Stimulated activated CD8-positive, alpha-beta memory T cell treated with anti-CD3 and anti-CD28 coated beads, Interleukin-4, amount 100 ng/mL, for 4 hours (primary cell): ENCODE measurements at places on chromosomes 13 and 19.

- no peak for DNase-seq
Observed at GRCh38 chr13:114045113-114045735, 71.3 kb upstream of the C13orf46 start.

DNA sequence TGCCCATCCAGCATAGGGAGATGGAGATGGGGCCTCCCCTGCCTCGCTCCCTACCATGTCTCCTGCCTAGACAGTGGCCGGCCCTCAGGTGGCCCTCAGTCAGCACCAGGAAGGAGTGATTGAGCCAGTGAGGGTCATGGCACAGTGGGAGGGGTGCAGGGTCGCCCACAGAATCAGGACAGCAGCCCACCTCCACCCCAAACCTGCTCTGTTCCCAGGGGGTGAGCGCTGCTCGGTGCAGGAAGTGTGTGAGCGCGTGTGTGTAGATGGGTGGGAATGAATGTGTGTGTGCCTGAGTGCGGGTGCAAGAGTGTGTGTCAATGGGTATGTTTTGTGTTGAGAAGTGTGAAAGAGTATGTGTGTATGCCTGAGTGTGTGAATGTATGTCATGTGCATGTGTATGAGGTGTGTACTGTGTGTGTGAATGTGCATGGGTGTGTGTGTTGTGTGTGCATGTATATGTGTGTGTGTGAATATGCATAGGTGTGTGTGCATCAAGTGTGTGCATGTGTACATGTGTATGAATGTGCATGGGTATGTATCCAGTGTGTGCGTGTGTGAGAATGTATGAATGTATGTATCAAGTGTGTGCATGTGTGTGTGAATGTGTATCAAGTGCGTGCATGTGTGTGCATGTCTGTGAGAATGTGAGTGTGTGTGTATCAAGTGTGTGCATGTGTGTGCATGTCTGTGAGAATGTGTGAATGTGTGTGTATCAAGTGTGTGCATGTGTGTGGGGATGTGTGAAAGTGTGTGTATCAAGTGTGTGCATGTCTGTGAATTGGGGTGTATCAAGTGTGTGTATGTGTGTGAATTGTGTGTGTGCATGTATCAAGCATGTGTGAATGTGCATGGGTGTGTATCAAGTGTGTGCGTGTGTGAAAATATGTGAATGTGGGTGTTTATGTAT is 12.0 kb downstream of the EVI5L start:
- no peak for DNase-seq

- DNase-seq: no peak
Observed at GRCh38 chr19:28595722-28596480, 617.0 kb downstream of the UQCRFS1 start.

DNA sequence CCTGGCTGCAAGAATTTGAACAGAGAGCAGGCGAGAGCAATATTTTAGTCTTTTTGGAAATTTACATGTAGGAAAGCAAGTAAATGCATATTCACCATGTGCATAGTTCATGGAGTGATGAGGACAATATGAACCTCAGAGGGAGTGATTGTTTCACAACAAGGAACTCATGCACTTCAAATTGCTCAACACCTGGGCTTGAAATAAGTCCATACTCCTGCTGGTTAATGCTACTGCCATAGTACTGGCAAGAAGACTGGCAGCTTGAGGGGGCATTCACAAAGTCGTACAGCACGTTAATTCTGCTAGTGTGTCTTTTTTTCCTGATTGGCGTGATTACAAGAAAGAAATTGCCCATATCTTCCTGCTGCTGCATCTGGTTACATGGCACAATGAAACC is 267.6 kb downstream of the PCDH17 start:
- DNase-seq: no peak

DNA sequence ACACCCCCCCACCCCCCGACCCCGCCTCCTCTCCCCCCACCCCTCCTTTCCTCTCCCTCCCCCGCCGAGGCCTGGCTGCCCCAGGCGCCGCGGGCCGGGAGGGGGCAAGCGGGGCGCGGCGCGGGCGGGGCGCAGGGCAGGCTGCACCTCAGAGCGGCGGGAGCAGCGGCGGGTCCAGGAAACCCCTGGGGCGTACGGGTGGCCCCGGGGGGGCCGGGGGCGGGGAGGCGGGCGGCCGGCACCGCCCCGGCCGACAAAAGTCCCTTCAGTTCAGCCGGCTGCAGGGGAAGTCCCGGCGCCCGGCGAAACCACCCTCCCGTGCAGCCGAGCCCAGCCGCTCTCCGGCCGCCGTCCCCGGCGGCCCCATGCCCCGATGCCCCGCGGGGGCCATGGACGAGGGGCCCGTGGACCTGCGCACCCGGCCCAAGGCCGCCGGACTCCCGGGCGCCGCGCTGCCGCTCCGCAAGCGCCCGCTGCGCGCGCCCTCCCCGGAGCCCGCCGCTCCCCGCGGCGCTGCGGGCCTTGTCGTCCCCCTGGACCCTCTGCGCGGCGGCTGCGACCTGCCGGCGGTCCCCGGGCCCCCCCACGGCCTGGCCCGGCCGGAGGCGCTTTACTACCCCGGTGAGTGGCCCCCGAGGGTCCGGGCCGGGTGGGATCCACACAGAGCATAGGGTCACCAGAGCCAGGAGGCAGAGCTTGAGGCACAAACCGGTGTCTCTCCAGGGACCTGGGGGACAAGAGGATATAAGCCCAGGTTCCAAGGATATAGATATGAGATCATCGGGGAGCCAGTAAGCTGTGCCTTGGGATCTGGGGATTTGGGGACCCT is at the start of gene BCL3:
BCL3 (plus strand) TSS at position 283 of the 829 bp plus-strand sequence; CDS start at position 366, 83 bp downstream.
- no peak for DNase-seq

DNA sequence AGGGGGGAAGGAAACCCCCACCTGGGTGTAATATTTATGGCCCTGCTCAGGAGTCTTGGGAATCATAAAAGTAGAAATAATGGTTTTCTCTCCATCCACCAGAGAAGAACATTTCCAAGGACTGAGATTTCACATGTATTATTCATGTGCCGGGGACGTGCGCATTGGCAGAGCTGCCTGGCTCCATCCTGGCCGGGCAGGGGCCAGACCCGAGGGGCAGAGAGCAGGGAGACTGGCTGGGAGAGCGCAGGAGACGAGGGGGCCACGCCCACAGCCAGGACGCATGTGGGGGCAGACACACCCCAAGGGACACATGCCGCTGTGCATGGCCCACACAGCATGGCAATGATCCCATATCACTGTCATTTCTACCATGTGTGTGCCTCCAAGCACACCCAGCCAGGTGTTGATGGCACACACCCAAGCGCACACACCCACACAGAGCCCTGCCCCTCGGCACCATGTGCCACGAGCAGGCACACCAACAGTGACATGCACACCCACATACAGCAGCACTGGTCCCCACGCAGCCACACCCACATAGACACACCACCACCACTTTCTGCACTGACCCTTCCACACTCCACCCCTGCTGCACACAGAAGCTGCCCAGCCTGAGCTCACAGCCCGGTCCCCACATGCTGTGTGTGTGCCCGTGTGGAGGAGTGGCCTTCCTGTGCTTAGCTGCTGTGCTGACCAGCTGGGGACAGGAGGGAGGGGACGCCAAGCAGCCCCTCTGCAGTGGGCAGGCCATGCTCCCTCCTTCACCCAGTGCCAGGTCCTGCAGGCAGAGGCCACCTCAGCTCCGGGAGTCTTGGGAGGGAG is 39.3 kb downstream of the CEBPG start:
- DNase-seq: no peak

DNA sequence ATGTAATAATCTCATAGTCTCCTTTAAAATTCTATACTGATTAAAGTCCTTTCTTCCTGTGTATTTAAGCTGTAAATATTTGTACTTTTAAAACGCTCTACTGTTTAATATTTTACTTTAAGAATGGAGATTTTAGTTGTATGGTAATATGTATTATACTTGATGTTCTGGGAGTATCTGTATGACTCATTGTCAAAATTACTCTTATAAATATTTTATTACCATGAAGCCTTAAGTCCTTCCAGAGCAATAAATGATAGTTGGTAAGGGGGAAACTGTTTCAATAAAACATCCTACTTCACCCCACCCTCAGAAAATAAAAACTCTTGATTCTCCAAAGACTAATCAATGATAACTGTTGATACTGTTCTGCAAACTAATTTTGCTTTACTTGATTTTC is 6.4 kb downstream of the PCDH9 start:
- no peak for DNase-seq

GRCh38 chr13:25371158-25371874 is 458 bp upstream of the ATP8A2 start:
- DNase-seq: no peak

GRCh38 chr13:105353654-105354053 is 1181.8 kb downstream of the EFNB2 start:
- no peak for DNase-seq

DNA sequence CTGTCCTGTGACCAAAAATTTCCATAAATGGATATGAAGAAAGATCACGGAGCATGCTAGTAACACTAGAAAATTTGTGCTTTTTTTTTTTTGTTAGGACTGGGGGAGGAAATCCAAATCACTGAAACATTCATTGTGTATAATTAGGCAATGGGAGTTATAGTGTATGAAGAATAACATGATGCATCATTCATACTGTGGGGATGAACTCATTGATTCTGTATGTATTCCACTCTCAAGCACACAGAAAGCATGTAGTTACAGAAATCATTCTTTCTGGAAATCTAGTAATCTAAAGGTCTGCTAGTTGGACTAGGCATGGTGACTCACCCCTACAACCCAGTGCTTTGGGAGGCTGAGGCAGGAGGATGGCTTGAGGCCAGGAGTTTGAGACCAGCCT is 749.7 kb downstream of the DIAPH3 start:
- no peak for DNase-seq

DNA sequence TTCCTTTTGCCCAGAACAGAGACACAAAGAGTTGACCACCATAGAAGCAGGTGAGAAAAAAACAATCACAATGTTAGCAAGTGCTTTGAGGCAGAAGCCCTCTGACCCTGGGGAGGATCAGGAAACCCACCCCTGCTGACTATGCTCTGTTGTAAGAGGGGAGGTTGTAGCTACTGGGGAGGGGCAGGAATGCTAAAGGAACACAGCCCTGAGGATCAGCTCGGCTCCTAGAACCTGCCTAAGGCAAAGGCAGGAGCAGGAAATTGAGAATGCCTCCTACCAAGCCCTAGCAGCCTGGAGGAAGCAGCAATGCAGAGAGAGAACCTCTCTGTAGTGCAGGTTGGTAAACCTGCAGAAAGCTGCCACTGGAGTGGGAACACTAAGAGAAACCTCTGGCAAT is 624.0 kb upstream of the KLF12 start:
- no peak for DNase-seq

DNA sequence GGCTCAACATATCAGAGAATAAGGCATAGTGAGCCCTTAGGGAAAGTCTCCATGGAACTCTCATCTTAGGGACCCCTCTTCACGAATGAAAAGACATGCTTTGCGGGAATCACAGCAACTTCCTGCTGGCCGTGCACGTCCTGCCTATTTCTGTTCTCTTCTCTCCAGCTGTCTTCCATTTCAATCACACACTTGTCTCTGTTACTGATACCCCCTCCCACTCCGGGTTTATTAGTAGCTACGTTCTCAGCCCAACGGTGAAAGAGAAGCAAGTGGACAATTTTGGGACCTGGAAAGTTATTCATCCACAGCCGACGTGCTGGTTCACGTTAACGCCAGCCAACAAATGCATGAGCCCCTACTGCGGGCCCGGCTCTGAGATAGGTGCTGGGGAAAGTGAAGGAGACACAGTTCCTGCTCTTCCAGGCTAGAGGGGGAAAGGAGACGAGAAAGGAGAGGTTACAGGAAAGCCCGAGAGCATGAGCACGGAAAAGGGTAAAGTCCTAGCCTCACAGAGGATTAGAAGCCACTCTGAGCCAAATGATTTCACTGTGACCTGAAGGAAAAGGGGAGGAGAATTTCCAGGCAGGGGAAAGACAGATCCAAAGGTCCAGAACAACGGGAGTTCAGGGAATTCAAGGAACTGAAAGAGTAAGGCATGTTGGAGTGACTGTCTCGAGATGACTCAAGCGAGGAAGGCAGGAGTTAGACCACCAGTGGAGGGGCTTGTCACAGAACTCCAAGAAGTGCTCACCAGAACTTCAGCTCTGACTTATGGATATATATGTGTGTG is 81.8 kb upstream of the CLDN10 start:
- no peak for DNase-seq

GRCh38 chr13:28349371-28349770 is 145.6 kb downstream of the FLT1 start:
- no peak for DNase-seq

GRCh38 chr19:15187026-15188007 is 13.5 kb downstream of the NOTCH3 start:
- DNase-seq: no peak

- DNase-seq: no peak
Observed at GRCh38 chr13:79389026-79389425, 17.0 kb downstream of the RBM26 start.

DNA sequence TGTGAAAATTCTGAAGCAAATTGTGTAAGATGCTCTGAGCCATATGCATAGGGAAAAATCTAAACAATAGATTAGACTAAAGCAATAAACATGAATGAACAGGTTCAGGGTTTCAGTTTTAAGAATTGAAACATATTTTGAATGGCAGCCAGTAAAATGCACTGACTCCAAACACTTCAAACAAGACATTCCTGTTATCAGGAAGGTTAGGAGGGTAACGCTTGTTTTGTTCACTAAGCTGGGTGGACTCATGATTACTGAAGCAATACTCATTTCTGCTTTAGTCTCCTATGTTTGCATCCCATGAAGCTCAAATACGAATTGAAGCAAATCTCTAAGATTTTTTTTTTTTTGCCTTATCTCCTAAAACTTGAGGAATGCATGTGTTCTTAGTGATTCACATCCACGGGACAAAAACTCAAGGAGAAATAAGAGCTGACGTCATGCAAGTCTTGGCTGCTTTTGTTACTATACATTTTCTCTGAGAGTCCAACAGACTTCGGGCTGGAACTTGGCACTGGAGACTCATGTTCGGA is 29.1 kb upstream of the IGFL4 start:
- DNase-seq: no peak

GRCh38 chr19:38819231-38819920 is 6.6 kb upstream of the LGALS4 start:
- DNase-seq: no peak

GRCh38 chr13:99617474-99618255 is 116.4 kb downstream of the TM9SF2 start:
- DNase-seq: no peak

GRCh38 chr19:33705090-33705847 is 83.5 kb downstream of the CHST8 start:
- no peak for DNase-seq

DNA sequence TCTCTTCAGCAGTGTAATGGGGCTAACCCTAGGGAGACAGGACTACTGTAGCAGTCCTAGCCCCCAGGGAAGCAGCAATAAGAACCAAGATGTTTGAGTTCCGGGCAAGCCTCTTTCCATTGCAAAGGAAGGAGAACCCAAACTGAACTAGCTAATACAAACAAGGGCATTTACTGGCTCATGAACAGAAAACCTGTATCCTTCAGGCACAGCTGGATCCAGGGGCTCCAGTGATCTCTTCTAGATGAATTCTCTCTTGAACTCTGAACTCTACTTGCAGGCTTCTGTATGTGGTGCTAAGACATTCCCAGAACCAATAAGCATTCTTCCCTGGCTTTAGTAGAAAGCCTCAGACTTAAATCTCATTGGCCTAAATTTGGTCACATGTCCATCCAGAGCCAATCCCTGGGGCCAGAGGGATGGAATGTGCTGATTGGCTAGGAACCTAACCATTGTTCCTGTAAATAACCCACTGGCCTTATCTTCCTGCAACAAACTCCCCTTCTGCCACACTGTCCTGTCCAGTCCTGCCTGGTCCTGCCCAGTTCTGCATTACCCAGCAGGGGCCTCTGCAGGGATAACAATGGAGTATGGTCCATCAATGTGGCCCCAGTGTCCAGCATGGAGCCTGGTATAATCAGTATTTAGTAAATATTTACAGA is 3.9 kb upstream of the PODNL1 start:
- no peak for DNase-seq

- no peak for DNase-seq
Observed at GRCh38 chr13:97526556-97526955, 92.6 kb downstream of the RAP2A start.

- DNase-seq: no peak
Observed at GRCh38 chr19:16330806-16331690, 6.4 kb downstream of the KLF2 start.
